ENCODE measurements at places on chromosomes 3 and 15.

GRCh38 chr3:11508346-11509172, 135.2 kb downstream of the VGLL4 start:
- DNase-seq: no peak

- no peak for DNase-seq
Measured at GRCh38 chr3:42043099-42043813, 47.9 kb upstream of the TRAK1 start.

- no peak for DNase-seq
Measured at GRCh38 chr3:11757441-11757875, 89.2 kb downstream of the TAMM41 start.

DNA sequence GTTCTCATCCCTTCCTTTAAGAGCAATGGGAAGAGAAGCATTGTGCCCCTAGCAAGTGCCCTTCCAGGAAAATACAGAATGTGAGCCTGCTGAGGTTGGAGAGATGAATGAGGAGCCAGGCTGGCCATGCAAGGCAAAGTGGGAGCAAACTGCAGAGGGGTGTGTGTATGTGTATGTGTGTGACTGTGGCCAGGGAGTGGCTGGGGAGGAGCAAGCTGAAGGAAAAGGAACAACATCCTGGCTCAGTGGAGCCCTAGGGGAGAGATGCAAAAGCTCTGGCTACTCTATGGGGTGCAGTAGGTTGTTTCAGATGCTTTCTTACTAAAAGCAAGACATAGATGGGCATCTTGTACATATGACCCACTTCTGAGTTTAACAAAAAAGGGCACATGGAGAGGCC, 20.6 kb downstream of the FOXP1 start:
- no peak for DNase-seq

GRCh38 chr3:98730338-98730737, 32.8 kb upstream of the ST3GAL6 start:
- no peak for DNase-seq

DNA sequence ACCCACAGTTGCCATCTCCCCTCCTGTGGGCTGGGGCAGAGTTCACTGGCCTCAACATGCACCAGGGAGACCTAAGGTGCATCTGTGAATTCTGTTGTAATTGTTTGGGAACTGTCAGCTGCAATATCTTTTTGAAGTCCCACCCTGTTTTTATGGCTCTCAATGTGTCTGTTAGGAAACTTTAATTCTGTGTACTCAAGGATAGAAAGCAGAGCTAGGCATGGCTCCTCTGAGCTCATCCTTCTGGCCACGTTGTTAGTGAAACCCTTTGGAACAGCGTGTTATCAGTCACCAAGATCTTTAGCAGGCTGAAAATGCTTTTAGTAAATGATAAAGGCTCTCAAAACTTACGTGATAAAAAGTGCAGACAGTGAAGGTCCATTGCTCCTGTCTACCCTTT, 33.6 kb upstream of the MTMR10 start:
- DNase-seq: no peak

DNA sequence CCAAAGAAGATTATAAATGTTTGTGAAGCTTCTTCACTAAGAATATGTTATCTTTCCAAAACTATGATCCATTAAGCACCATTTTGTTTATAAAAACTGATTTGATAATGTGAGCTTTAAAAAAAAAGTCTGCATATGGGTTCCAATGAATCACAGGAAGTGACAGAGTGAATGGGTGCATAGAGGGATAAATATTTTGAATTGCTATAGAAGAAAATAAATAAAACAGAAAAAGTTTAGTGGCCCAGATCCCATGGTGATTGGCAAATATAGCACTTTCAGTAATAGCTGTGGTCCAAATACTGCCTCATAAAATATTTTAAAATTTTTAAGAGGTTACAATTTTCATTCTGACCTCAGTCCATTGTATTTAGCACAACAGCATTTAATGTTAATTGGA, 19.2 kb downstream of the CPA3 start:
- DNase-seq: no peak

DNA sequence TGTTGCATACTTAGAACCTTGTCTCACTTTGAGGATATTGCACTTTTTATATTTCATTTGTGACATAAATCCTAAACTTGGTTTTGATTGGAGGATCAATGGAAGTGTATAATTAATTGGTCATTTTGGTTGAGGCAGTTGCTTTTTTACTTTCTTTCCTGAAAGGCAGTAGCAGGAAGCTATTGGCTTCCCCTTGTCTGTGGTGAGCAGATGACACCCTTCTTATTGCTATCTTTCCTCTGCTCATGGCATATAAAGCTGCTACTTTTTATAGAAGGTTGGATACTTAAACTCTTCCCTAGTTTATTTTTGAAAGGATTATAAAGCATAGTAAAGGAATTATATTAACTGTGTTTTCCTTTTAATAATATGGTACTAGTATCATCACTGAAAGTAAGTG, 28.6 kb downstream of the FAM98B start:
- no peak for DNase-seq

- no peak for DNase-seq
Measured at GRCh38 chr15:93029214-93029835, 59.7 kb downstream of the RGMA start.

- no peak for DNase-seq
Measured at GRCh38 chr3:39296197-39297077, 16.6 kb upstream of the CX3CR1 start.
